Sigmoid colon (tissue), 7 donors: ENCODE measurements at places on chromosomes 5 and 9. TPM values are rescaled to one million over a fixed set of nuclear protein-coding genes. Genes with fewer than 3 reads are reported as not detected.
A peak's percentile ranks its signal among the peaks of the same experiment; 100 is the strongest.

GRCh38 chr5:108749128-108749861 is 1.6 kb downstream of the FER start:
- peak; percentile 91 for DNase-seq

FST gene
- total RNA-seq, result 3.5 TPM

LCN10 gene
- total RNA-seq, result 6.4 TPM

DNA sequence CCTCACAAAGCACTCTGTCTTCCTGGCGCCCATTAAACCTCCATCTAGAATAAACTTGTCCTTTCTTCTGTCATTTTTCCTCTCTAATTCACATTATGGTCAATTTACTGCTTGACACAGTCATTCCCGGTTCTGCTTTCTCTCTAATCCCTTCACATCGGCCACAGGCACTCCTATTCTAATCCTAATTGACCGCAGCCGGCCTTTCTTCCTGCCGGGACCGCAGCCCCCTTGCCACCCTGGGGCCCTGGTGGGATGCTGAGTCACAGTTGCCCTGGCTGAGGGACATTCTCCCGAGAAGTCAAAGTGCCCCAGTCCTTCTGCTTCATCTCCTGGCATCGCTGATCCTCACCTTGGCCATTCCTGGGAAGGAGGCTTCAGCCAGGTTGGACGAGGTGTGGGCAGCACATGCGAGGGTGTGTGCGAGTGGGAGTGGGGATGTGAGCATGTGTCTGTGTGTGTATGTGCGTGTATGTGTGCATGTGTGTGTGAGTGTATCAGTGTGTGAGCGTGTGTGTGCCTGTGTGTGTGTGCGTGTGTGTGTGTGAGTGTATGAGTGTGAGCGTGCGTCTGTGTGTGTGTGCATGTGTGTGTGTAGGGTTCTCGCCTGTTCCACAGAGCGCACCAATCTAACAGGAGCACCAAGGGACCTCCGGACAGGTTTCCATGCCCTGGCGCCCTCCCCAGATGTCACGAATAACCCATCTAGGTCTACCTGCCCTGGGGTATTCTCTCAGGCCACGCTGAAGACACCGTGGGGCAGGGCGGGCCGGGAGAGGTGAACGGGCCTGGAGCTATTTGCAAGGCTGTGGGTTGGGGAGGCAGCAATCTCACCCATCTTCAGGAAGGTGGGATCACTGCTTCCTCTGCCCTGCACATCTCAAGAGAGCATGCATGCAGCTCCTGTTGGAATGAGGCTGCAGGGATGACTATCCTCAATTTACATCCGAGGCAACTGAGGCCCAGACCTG is 191.2 kb downstream of the PAX5 start:
- no peak for DNase-seq

DNA sequence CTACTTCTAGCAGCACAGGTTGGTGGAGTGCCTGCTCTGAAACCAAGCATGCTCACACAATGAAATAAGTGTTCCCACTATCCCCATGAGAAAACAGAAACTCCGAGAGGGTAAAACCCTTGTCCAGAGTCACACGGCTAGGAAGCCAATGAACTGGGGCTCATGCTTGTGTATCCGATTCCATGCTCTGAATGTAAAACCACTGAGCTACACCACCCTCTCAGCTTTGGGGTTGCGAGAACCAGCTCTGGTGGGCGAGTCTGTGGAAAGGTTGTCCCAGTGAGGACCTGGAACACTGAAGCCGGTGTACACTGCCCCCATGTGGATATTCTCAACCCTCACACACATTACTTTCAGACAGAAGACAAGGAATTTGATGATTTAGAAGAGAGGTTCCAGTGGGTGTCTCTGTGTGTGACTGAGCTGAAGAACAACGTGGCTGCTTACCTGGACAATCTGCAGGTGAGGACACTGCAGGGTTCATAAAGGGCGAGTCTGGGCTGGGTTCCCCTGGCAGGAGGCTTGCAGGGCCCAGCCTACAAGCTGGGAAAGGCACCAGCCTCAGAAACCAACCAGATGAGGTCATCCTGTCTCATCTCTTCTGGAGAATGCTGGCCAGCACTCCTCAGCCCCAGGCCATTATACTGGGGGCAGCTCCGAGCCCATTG is 37.4 kb downstream of the ARHGEF37 start:
- no peak for DNase-seq

DNA sequence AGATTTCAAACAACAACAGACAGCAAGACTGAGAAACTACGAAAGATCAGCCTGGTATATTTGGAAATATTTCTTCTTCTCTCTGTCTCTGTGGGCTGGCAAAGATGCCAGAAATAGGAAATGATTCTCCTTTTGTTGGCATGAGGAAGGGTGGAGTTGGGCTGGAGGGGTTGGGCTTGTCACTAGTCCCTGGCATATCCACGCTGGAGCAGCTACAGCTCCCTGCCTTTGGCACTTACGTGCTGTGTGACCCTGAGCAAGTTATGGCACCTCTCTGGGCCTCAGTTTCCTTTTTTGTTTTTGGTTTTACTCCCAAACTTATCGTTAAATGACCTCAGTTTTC is 354 bp upstream of the KCNMB1 start:
- DNase-seq, result peak; percentile 81

- DNase-seq, result no peak
These were observed 118.9 kb upstream of the NFIB start for GRCh38 chr9:14432666-14433350.

GRCh38 chr9:73738741-73739530 is 587.3 kb downstream of the ANXA1 start:
- DNase-seq, result no peak
